CD4-positive, alpha-beta T cell treated with Interleukin-1 beta for 1 hour (primary cell): ENCODE measurements at places on chromosomes 5 and 9.

DNA sequence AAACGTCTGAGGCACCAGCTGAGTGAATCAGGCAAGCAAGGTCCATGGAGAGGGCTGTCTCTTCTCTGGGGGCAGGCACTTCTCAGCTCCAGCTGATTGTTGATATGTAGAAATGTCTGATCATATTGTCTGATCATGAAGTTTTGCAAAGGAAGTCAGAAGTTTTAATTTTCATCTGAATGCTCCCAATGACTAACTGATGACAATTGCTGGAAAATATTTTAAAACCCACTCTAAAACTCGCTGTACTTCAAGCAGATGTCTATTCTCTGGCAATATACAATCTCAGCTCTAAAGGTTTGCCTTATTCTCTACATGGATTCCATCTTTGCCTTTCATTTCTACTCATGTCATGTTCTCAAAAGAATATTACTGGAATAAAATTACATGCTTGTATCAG lies 12.7 kb downstream of the PLK2 start:
- DNase-seq, result no peak

- no peak for DNase-seq
Measured at GRCh38 chr5:11520241-11520930, 383.9 kb downstream of the CTNND2 start.

DNA sequence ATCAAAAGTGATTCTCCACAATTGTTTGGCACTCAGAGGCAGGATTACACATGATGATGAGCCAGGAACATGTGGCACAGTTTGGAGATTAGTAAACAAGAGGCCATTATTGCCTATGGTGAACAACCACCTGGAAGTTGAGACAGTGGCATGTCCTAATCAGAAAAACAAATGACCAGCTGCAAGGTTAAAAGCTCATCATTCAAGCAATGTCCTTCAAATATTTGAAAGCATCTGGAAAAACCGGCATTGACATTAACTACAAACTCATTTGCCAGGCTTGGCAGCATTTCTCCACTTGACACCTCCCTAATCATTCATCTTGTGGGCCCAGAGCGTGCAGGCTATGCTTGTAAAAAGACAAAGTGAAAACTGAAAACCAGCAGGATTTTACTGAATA lies 80.6 kb upstream of the MEGF10 start:
- DNase-seq, result no peak

DNA sequence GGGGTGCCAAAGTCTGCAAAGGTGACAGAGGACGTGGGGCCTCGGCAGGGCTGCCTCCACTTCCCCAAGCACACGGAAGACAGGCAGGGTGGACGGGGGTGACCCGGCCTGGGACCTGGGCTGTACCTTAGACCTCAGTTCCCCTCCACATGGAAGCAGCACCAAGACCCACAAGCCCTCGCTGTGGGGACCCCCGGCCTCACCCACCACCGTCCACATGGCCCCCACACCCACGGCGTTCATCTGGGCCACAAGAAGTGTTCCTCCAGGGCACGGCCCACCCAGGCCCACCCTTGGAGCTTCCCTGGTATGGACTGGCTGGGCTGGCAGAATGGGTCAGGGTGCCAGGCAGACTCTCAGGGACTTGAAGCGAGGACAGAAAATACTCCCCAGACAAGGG lies 45.8 kb upstream of the NKD2 start:
- no peak for DNase-seq

DNA sequence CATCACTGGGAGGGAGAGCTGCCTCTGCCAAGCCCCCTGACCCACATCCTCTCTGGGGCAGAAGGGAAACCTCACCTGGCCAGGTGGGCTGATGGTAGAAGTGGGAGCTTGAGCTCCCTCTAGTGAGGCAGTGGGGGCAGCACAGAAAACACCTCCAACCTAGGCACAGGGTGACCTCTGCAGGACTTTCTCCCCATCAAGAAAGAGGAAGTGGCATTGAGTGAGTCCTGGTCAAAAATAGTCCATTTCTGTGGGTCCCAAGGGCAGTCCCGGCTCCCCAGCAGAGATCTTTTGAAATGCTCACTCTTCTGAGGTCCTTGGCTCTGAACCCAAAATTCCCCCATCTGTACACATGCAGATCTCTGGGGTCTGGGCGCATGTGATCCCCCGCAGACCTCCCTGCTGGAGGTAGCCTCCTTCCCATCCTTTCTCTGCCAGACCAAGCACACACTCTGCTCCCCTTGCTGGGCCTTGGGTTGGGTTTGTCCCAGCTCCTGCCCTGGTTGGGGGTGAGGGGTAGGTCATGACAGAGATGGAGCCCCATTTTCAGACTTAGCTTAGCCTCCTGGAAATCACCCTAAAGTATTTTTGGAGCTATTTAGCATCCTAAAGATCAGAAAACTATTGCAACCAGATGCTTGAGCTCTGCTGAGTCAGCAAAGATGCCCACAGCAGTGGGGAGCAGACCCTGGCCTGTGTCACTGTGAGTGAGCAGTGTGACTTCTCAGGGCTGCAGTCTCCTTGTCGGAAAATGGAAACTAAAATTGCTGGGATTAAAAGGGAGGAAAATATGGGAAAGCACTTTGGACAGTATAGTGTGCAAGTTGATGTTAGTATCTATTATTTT lies 41.6 kb upstream of the LCP2 start:
- peak; percentile 79 for DNase-seq

DNA sequence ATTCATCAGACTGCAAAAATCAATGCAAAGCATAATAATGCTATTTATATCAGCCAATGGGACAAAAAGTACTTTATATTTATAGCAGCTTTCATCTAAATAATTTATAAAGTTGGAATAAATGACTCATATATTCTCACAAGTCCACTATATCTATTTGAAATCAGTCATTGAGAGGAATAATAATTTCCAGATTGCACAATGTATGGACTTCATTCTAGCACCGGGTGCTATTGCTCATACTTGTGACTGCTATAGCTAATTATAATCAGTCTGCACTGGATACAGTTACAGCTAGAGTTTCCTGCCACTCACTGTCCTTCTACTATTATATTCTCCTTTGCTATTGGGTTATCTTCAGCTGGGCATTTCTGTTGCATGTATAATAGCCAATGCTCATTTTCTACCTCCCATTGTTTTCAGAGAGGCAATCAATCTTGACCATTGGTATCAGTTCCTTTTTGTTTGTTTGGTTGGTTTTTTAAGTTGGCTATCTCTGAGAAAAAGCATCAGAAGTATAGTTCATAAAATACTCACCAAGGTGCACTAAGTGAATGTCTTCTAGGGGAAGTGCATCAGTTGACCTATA lies 1.9 kb downstream of the CDH18 start:
- DNase-seq, result no peak

DNA sequence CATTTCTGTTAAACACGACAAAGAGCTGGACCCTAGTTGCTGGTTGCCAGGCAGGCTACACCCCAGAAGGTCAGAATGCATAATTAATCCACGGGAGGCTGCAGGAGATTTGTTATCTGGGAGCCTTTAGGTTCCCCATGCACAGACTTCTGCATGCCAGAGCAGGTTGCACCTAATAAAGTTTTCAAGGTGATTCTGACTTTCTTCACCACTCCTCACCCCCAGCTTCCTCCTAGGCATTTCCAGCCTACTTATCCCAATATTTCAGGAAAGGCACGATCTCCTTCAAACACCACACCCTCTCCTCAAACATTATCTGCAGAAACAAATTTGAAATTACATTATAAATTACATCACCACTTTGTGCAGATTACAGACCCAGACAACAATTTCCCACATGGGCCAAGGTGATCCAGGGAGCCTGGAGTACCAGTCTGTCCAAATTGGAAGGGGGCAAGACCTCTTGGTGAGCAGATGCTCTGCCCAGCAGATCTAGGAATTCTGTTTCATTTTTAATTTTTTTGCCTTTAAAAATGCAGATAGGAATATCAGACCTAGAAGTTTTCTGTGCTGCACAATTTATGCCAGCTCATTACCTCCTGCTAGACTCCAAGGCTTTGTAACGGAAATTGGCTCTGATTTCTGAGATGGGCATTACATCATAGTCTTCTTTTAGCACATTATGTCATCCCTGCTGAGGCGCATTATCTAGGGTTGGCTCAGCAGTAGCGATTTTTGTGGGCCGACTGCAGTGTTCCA lies 363.4 kb upstream of the SLC30A5 start:
- DNase-seq, result peak; percentile 11

DNA sequence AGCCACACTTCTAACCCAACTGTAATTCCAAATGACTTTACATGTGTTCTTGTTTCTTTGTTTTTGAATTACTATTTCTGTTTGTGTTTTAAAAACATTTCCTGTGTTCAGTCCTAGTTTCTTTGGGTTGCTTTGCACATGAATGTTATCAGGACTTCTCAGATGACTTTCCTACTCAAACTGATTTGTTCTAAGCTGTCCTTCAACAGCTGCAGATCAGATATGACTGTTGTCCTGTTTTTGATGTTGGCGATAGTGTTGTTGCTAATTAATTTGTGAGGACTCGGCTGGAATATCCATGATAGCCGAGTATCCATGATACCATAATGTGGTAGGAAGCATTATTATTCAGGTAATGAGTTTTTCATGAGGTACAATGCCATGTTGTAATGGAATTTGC lies 98.6 kb downstream of the CHSY3 start:
- no peak for DNase-seq

- no peak for DNase-seq
Measured at GRCh38 chr5:139635191-139635590, 13.0 kb upstream of the CXXC5 start.

DNA sequence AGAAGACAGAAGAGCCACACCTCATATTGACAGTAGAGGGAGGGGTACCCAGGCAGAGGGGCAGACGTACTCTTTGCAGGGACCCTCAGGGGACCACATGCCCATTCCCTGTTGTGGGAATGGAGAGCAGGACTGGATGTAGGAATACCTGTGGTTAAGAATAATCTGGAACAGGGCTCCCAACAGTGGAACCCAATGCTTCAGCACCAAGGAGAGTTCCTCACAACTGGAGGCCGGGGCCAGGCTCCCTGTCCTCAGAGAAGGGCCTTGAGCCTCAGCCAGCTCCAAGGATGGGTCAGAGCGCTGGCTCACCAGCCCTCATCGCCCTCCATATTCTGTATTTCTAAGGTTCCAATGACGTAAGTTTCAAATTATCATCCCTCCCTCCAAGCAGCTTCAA lies 7.4 kb upstream of the SHC3 start:
- DNase-seq, result no peak

GRCh38 chr5:10655161-10655971 lies 91.5 kb downstream of the ANKRD33B start:
- DNase-seq, result no peak

- no peak for DNase-seq
Measured at GRCh38 chr5:58231041-58231440, 228.8 kb downstream of the PLK2 start.

DNA sequence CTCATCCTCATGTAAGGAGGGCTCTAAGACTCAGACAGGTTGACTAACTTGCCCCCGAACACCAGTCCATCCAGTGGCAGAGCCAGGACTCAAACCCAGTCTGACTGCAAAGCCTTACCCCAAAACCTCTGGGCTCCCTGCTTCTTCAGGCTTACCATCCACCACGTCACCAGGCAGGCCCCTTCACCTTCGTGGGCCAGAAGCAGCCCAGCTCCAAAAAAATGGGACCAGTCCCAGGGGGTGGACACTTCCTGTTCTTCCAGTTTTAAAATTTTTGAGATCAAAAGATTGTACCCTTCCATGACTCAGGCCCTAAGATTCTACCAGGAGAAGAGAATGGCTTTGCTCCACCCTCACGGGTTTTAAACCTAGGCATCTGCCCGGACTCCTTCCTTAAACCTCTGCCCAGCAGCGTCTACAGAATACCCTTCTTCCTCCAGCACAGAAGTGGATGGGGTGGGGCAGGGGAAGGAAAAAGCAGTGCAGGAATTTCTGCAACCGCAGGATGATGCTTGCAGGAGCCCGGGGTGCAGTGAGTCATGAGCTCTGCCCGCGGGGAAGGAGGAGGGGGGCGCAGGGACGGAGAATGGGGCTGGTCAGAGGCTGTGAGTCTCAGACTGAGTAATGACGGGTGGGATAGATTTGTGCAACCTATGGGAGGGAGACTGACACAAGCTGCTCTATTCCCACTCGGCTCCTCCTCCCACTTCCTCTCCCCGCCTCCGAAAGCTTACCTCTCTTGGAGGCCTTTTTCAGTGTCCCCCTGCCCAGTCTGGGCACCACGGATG lies 50.4 kb upstream of the STXBP1 start:
- DNase-seq, result peak; percentile 79
